ENCODE measurements at places on chromosomes 5 and 9.
A peak's percentile ranks its signal among the peaks of the same experiment; 100 is the strongest.

DNA sequence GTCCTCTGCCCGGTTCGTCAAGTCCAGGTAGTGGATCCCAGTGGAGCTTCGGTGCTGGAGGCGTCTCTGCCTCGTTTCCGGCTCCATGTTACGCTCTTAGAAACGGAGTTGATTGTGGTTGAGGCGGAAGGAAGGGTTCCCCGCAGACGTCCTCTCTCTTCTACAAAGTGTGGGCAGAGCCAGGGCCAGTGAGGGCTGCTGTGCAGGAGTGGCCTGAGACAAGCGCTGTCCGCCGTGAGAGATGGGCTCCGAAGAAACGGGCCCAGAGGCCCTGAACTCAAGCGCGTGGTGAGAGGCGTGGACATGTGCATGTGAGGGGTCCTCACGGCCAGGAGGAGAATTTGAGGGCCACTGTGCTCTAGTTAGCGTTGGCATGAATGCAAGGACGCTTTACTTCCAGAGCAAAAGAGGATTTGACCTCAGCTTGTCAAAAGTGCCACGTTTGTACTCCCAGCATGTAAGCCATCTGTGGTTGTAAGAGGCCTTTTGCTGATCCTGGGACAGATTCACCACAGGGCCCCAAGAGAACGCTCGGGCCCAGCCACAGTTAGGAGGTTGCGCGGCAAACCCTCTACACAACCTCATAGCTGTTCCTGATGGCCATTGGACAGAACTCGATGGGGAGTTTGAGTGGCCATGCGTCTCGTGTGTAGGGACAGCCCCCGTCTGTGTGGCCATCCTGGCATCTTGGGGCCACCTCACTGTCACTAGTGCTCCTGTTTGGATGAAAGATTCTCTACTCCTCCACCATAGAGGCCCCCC lies 10.2 kb downstream of the MAN1B1 start:
- no peak for DNase-seq

- no peak for DNase-seq
Measured at GRCh38 chr5:75040973-75041372, 11.4 kb downstream of the GCNT4 start.

DNA sequence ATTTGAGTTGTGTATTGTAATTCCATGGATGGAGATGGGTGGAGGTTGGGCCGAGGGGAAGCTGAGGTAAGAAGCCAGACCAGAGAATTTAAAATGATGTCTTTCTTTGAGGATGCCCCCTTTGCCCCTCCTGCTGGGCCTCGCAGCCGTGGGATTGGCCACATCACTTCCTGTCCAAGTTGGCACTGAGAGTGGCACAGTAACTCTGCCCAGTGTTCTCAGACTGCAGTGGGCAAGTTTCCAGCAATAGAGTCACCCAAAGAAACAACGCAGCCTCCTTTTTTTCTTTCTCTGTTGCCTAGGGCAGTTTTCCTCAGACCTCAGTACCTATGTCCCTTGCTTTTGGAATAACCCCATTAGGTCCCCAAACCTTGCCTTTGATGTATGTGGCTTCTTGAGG lies 306.6 kb upstream of the DMRT1 start:
- no peak for DNase-seq

DNA sequence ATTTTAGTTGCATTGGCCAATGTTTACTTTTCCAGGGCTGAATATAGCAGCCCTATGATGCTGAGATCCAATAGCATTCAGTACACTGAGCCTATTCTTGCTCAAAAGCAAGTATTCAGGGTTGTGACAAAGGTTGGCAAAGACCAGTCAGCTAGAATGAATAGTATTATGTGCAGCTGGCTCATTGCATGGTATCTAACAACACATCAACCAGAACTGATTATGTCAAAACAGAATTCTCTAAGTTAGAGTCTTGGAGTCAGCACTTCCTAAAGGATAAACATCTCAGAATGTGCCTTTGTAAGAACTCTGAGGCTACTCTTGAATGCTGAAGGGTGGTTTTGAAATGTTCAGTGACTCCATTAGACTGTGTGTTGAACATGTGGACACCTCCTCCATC lies 774.5 kb upstream of the RGMB start:
- peak; percentile 62 for DNase-seq

GRCh38 chr5:176389135-176390123 lies 878 bp downstream of the HIGD2A start:
- no peak for DNase-seq

DNA sequence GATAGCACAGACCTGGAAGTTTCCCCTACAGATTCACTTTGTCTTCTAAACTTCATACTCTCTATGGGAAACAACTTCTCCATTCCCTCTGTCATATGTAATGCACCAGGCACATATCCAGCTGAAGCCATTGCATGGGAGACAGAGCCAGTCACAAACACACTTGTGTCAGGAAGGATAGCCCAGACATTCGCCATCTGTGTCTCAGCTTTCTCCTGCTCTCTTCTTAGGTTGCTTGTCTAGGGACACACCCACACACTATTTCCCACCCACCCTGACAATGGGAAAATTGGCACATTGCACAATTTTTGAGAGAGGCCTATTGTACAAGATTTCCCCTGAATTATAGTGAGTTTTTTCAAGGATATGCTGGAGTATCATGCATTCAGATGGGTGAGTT lies 158.4 kb upstream of the MPDZ start:
- DNase-seq = no peak

- DNase-seq = no peak
Measured at GRCh38 chr5:144131261-144131660, 39.2 kb downstream of the YIPF5 start.

DNA sequence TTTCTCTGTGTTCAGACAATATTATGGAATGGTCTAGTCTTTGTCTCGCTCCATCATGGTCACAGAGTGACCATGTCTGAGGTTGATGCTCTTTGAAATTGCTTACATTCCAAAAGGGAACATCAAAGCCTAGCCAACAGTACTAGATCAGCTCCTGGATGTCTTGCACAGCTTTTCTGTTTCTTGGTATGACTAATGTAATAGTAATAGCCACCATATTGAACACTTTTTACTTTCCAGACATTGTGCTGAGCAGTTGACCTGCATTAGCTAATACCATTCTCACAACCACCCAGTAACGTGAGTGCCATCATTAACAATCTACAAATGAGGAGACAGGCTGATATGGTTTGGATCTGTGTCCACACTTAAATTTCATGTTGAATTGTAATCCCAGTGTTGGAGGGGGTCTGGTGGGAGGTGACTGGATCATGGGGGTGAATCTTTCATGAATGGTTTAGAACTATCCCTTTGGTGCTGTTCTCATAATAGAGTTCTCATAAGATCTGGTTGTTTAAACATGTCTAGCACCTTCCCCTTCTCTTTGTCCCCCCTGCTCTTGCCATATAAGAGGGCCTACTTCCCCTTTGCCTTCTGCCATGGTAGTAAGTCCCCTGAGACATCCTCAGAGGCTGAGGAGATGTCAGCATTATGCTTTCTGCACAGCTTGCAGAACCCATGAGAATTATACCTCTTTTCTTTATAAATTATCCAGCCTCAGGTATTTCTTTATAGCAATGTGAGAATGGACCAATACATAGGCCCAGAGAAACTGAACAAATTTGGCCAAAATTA lies 577.5 kb upstream of the CLINT1 start:
- DNase-seq = no peak

GRCh38 chr9:94139672-94140417 lies 55.6 kb downstream of the PTPDC1 start:
- no peak for DNase-seq

- DNase-seq = no peak
Measured at GRCh38 chr5:76062502-76063041, 20.6 kb upstream of the SV2C start.

DNA sequence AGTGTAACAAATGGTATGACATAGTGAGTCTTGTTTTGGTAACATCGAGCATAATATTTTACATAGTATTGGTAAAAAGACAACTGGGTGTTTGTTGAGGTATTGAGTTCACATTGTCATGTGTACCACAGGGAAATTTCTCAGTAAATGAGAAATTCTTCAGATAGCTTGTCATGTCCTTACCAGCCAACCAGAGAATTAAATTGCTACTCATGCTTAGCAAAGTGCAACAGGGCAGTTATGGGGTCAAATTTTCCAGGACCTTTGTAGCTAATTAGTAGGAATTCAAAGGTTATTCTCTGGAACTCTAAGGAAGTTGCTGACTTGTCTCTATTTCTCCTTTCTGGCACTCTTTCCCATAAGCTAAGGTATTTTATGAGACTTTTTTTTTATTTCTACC lies 595.7 kb downstream of the EFNA5 start:
- no peak for DNase-seq

DNA sequence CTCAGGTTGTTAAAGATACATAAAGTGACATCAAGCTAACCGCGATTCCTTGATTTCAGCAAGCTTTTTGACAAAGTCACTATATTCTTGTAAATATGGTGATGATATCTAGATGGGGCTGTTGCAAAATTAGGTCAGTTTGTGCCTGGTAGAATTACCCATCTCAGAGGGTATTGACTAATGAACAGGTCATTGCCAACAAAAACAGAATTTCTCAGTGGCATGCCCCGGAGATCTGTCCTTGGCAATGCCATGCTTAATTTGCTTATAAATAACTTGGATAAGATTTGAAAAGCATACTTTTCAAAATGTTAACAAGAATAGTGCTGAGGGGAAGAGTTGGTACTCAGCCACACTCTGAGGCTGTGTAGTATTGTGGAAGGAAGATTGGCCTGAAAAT lies 783.3 kb upstream of the SEMA6A start:
- no peak for DNase-seq

DNA sequence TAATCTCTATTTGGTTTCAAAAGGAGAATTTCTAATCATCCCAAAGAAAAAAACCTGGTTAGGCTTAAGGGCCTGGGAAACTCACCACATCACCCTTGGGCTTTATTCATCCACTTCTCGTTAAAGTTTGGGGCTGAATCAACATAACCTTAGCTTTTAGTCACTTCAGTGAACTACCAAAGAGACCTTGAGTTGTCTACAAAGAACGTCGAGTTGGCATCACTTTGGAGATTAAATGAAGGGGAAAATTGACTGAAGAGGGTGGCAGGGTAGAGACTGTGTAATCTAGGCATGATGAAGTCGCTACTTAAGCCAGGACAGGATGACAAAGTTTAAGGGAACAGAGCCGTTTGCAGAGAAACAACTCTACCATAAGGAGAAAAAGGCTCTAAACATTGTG lies 341.4 kb downstream of the RAB3C start:
- peak; percentile 49 for DNase-seq

DNA sequence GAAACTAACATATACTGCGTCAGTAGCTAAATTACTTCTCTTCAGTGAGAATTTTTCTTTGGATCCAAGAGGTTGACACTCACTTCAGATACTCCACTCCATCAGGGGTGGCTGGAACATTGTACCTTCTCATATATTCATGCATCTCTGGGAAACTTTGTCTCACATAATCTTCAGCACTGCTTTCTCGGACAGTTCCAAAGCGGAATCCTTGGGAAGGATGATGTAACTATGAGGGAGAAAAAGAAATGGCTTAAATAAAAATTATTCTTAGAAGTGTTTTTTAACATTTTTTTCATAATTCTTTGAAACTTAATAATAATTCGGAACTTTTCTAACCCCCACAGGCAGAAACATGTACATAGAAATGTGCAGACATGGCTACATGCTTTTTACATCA lies 33.4 kb upstream of the PPP3R2 start:
- DNase-seq = no peak

GRCh38 chr9:133128152-133128551 lies 7.1 kb upstream of the RALGDS start:
- DNase-seq = no peak

DNA sequence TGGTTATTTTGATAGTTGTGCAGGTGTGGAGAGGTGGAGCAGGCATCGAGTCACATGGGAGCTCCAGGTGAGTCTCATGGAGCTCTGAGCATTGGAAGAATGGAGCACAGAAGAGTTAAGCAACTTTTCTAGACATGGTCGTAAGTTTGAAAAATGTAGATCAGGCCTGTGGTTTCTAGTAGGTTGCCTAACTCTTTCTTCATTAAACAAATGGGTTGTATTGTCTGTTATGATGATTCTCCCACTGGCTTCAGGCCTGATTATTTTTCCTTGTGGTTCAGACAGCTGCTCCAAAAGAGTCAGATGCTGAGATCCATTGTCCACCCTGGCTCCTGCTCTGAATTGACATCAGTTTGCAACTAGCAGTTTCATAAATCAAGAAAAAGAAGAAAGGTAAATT lies 80.3 kb upstream of the RPS23 start:
- DNase-seq = no peak

GRCh38 chr5:116442095-116442534 lies 132.5 kb downstream of the SEMA6A start:
- DNase-seq = no peak

- peak; percentile 35 for DNase-seq
Measured at GRCh38 chr5:174725991-174726601, 1.7 kb downstream of the MSX2 start.

GRCh38 chr5:159814805-159815585 lies 101.3 kb upstream of the ADRA1B start:
- no peak for DNase-seq

DNA sequence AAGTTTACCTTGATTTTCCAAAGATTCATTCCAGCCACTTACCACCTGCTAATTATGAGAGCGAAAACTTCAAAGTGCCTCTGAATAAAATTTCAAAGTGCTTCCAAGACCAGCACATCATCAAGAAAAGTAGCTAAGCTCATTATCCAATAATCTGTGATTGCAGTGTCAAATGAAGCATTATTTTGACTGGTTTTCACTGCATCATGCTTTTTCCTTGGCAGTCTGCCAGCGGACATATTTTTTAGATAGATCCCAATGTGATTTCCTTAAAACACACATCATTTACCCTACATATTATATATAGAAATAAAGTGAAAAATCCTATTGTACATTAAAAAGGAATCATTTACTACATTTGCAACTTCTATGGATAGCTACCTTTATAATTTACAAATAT lies 508.6 kb upstream of the FAM174A start:
- no peak for DNase-seq

DNA sequence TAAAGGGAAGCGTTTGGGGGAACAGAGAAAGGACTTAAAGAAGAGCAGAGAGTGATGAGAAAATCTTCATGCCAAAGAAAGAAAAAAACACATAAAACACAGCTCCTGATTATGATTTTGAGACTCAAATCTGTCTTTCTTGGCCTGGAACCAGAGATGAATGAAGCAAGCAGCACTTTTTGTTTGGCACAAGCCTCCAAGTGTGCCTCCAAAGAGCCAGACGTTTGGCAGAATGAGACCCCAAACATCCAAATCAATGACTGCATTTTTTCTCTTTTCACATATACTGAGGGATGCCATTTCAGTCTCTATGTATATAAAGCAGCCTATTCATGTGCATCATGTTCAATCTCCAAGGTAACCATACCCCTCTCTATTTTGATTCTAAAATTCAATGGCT lies 424.2 kb downstream of the TUSC1 start:
- no peak for DNase-seq

DNA sequence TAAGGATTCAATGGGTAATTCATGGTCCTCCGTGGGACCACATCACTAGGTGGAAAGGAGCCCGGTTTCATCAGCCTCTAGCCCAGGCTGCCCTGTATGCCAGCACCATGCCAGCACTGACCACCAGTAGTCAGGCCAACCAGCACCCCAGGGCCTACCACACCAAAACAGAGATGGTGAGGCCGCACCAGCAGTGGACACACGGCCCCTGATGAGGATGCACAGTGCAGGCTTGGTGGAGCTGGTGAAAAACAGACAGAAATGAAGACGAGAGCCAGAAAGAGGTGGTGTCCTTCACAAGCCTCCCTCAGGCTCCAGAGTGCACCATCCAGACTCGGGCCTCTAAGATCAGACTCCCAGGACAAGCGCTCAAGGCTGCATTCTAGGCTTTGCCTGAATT lies 128.2 kb downstream of the MED10 start:
- no peak for DNase-seq

All from neural progenitor cell (in vitro differentiated cells).